Activated T-helper 1 cell treated with anti-CD3 and anti-CD28 coated beads, Interleukin-2, amount 50 U/mL, for 16 hours (primary cell): ENCODE measurements at places on chromosomes 2 and 18.

GRCh38 chr18:48896875-48897511 is 53.8 kb downstream of the SMAD7 start:
- no peak for DNase-seq

GRCh38 chr2:222733470-222733845 is 62.0 kb downstream of the MOGAT1 start:
- no peak for DNase-seq

GRCh38 chr2:217938036-217938435 is 64.8 kb downstream of the TNS1 start:
- no peak for DNase-seq

- no peak for DNase-seq
These were observed 96.4 kb upstream of the TEX51 start for GRCh38 chr2:126802316-126802715.

- DNase-seq: no peak
These were observed 1.0 kb upstream of the AAK1 start for GRCh38 chr2:69644506-69644979.

GRCh38 chr18:3690764-3691066 is 240.7 kb downstream of the TGIF1 start:
- DNase-seq: no peak
